ENCODE measurements at places on chromosomes 2 and 18. TPM values are rescaled to one million over a fixed set of nuclear protein-coding genes. Genes with fewer than 3 reads are reported as not detected.

The RTTN gene
- total RNA-seq = 46.6 TPM

The SLC14A1 gene
- total RNA-seq = 18.2 TPM

The HES6 gene
- 9.6 TPM for total RNA-seq

The ACOXL gene
- total RNA-seq = not detected

The EVA1A gene
- total RNA-seq = 51.3 TPM

The RTP5 gene
- not detected for total RNA-seq

The GALR1 gene
- not detected for total RNA-seq

The ALKAL2 gene
- not detected for total RNA-seq

The GKN2 gene
- 0.22 TPM for total RNA-seq

The MEP1B gene
- not detected for total RNA-seq

The SCN9A gene
- 60.1 TPM for total RNA-seq

The LRRC30 gene
- not detected for total RNA-seq

The IL36RN gene
- total RNA-seq = under 0.01 TPM

The BMP10 gene
- 0.44 TPM for total RNA-seq

The ANKRD30B gene
- 0.88 TPM for total RNA-seq

The ZRANB3 gene
- total RNA-seq = 4.6 TPM

The SH2D6 gene
- total RNA-seq = not detected

The RAPGEF4 gene
- total RNA-seq = 0.14 TPM

The RESP18 gene
- total RNA-seq = not detected

The PCARE gene
- not detected for total RNA-seq

The RAB6C gene
- not detected for total RNA-seq

Data from placental pericyte (primary cell).